ENCODE measurements at places on chromosomes 16 and 17. TPM values are rescaled to one million over a fixed set of nuclear protein-coding genes. Genes with fewer than 3 reads are reported as not detected.

- DNase-seq = no peak
Observed at GRCh38 chr16:89101303-89102040, 7.8 kb downstream of the ACSF3 start.

- no peak for DNase-seq
Observed at GRCh38 chr17:17172001-17172939, 33.9 kb downstream of the PLD6 start.

DNA sequence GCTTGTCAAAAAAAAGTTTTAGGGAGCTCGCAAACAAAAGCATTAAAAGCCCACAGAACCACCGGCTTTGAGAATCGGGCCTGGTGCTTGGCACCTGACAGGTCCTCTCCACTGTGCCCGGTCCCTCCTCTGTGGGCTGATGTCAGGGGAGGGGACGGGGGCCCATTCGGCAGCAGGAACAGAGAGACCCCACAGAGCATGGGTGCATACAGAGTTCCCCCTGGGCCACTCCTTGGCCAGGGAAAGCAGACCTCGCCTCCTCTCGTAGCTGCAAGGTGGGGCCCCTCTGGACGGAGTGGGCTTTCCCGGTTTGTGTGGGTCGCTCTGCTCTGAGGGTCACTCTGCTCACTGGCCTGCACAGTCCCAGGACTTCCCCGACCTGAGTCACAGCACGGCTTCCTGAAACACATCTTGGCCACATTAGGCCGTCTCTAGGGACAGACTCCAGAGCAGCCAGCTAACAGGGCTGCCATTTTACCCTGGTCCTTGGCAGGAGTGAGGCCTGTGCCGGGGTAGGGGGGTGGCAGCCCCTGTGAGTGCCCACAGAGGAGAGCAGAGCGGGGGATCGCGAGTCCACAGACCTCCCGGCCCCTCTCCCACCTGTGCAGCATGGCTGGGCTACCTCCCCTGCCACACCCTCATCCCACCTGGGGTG is 11.1 kb downstream of the CBFA2T3 start:
- DNase-seq = no peak

GRCh38 chr17:1946021-1946932 is 78.9 kb downstream of the RTN4RL1 start:
- DNase-seq = no peak

SHBG gene
- 0.23 TPM for polyA plus RNA-seq

DNA sequence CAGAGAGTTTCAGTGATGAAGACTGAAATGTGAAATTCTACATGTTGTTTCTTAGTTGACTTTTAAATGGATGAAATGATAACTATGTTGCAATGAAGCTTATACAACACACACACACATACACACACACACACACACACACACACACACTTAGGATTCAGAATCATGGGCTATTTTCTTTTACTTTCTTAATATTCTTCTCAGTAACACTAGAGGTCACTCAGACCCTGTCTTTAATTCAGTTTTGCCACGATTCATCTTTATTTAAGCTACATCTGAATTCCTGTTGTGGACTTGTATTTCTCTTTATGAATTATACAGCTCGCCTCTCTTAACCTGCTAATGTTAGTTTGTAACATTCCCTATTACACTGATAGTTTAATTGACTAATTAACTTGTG is 109.6 kb upstream of the GOT2 start:
- DNase-seq = no peak

DNA sequence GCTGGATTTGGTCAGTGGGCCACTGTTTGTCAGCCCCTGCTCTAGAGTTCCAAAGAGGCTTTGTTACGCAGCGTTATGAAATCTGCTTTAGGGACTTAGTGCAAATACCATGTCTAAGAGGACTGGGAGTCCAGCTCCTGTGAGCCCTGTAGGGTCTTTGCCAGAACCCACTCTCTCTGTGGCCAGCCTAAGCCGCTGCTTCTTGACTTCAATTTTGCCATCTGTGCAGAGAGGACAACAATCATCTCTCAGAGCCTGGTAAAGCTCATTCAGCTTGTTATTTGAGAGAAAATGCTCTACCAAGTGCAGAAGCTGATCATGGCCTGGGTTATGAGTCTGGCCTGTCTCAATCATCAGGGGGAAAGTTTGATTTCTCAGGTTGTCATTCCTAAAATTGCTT is 17.9 kb downstream of the CA10 start:
- no peak for DNase-seq

DNA sequence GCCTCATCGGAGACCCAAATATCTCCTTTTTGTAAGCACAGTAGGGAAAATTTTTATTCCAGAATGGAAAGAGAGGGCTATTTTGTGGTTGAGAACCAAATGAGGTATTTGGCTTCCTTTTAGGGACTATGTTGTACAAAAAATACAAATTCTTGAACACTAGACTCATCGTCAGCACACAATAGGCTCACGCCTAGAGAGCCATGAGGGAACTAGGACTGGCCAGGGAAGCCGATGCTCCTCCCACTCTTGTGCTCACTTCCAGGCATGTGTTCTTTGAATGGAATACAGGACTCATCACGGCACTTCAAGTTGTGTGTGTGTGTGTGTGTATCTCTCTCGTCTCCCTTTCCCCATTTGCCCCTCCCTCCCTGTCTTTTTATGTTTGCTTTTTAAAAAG is 17.8 kb upstream of the BLMH start:
- no peak for DNase-seq

DNA sequence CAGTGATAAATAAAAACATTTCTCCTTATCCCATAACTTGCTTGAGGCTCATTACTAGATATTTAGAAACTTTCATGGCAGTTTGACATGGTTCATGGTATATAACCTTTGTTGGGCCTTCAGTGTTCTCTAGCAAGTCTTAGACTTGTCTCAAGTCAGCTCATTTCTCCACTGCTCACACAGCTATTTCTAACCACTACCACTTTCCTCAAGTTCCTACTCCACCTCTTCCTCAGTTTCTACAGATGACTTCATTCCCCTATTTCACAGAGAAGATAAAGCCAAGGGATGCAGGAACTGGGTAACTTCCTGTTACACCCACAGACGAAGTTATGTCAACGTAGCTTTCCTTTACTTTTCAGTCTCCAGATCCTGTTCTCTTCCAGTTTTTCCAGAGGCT is 23.2 kb downstream of the NLK start:
- no peak for DNase-seq

- no peak for DNase-seq
Observed at GRCh38 chr17:77615703-77616253, 342.7 kb upstream of the TNRC6C start.

DNA sequence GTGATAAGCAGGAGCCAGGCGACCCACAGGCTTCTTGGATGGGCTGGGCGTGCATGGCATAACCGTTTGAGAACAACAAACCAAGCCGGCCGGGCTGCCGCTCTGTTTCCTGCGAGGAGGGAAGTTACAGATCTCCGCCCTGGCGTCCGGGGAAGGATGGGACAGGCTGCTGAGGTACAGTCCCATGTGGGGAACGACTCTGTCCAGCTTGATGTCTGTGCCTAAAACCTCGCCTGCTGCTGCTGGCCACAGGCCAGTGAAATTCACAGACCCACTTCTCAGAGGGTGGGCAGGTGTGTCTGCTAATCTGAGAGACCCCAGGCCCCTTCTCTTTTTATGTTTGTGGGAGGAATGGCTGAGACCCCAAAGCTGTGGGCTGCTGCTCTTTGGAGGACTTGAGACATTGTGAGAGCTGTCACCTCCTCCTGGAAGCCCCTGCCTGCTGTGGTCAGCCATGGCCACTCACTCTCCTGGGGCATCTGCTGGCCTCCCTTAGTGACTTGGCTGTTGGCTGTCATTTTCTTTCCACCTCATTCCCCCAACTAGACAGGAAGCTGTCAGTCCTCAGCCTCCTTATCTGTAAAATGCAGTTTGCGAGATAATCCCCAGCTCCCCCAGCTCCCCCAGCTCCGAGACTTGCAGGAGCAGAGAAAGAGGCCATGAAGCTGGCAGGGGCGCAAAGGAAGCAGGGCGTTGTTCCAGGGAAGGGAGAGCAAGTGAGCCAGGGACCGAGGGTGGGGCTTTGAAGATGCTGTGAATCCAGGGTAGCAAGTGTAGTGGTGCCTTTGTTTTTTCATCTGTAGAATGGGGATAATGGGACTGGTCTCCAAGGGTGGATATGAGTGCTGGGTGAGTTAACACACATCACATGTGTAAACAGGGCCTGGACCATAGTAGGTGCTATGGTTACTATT is 51.0 kb downstream of the CMIP start:
- no peak for DNase-seq

GRCh38 chr17:80036715-80037477 is 454 bp downstream of the CCDC40 start:
- no peak for DNase-seq

GRCh38 chr16:24645739-24646645 is 83.5 kb upstream of the TNRC6A start:
- peak; percentile 76 for DNase-seq

COIL gene
- 8.3 TPM for polyA plus RNA-seq

- DNase-seq = no peak
Observed at GRCh38 chr17:80987941-80988461, 3.6 kb upstream of the CHMP6 start.

KRT27 gene
- polyA plus RNA-seq = not detected
